ENCODE measurements at places on chromosomes 6 and 20.
A peak's percentile ranks its signal among the peaks of the same experiment; 100 is the strongest.

DNA sequence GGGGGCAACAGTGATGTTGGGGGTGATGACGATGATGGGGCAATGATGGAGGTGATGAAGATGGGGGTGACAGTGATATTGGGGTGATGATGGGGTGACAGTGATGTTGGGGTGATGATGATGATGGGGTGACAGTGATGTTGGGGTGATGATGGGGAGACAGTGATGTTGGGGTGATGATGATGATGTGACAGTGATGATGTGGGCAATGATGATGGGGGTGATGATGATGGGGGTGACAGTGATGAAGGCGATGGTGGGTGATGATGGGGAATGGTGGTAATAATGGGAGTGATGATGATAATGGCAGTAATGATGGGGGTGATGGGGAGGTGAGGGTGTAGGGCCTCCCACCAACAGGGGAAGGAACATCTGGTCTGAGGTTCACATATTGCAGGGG, 150.6 kb downstream of the ERMARD start:
- no peak for DNase-seq

GRCh38 chr6:109513571-109514071, 30.6 kb upstream of the ZBTB24 start:
- DNase-seq = no peak

DNA sequence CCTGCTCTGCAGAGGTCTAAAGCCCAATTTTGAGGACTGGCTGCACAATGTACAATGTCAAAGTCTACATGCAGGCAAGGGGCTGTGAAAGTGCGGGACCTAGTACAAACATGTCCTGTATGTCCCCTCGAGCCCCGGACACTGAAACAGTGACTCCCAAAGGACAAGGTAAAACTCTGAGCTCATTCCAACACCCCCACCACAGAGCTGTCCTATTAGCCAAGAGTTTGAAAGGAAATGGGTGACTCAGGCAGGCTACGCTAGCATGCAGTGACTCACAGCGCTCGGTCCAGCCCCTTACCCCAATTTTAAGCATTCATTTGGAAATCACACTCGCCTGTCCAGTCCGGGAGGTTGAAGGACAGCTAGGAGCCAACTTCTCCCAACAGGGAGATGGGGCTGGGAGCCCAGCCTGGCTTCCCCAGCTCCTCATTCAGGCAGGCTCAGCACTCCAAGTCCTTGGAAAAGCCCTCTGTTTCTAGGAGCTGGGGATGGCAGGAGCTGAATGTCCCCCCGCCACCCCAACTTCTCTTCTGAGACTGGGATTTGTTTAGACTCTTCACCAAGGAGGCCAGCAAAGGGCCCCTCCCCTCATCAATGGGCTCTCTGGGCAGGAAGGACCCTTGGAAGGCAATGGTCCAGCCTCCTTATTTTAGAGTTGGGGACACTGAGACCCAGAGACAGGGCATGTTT, 3.9 kb downstream of the SDC4 start:
- DNase-seq = no peak

DNA sequence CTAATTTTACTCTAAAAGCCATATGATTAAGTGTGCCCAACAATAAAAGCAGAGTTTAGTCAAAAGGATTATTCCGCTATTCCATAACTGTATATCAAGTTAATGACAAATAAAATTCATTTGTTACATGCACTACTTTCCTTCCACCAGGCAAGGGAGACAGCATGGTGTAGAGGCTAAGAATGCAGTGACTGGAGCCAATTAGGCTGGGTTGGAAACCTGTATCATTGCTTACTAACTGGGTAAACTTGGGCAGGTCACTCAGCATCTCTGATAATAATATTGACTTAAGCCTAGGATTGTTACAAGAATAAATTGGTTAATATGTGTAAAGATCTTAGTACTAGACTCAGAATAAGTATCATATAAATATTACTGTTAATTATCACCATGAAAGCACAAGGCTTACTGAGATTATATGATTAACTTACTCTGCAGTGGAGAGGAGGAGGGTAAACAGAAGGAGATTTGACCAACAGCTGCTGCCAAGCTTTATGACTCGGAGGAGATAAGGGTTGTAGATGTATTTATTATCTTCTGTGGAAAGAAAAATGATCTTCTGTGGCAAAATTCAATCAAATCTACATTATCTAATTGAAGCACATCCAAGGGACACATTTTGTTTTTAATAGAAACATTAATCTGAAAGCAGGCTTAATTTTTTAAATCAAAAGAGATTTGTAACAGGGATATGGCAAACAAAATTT, 1459.9 kb downstream of the GRIK2 start:
- DNase-seq = no peak

GRCh38 chr20:1362484-1362883, 30.4 kb downstream of the FKBP1A start:
- DNase-seq = no peak

GRCh38 chr6:170110201-170111140, 180.4 kb downstream of the DLL1 start:
- peak; percentile 13 for DNase-seq

GRCh38 chr20:45290677-45291355, 15.8 kb upstream of the RBPJL start:
- DNase-seq = peak; percentile 82

GRCh38 chr20:64167676-64168075, 3.4 kb downstream of the MYT1 start:
- DNase-seq = no peak

GRCh38 chr20:22159276-22159675, 425.1 kb downstream of the FOXA2 start:
- no peak for DNase-seq

DNA sequence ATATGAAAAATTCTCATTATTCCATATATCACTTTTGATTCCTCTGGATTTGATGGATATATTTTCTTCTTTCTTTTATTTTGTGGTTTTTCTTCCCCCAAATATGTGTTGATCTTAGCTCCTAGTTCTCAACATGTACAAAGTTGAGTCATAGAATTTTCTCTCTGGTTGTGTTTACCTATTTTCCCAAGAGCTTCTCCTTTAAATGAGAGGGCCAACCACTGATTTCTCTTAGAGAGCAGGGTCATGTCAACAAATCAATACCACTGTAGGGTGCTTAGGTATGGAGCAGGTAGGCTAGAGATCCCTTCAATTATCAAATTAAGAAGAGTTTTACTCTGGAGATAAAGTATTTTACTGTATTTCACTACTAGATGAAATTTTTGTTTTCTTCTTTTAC, 145.7 kb downstream of the BMP5 start:
- no peak for DNase-seq

GRCh38 chr6:142500250-142500786, 198.5 kb downstream of the ADGRG6 start:
- no peak for DNase-seq

DNA sequence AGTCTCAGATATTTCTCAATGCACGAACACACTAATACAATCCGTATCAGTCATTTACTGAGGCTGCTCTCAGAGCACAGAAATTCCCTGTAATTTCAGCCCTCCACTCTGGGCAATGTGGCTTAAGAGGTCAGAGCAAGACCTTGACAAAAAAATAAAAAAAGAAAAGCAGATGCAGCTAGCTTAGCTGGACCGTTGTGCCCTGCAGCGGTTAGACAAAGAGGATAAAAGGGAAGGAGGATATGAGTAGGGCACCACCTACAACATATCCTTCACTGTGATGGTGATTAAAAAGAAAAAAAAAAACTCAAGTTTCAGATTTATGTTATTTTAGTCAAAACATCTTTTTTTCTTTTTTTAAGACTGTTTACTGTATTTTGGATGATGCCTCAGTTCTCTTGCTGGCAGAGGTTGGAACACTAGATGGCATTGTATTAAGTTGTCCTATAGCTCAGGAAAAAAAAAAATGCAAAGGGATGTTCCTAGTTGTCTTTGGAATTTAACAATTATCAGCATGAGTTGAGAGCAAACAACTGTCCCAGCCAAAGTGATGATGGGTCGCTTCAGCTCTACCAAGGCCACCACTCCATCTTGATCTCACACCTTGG, 59.9 kb downstream of the ANKEF1 start:
- DNase-seq = no peak

GRCh38 chr6:169702840-169703246, 917 bp downstream of the C6orf120 start:
- DNase-seq = no peak

- DNase-seq = no peak
Measured at GRCh38 chr6:14217728-14218518, 100.4 kb downstream of the CD83 start.

GRCh38 chr6:5081182-5081581, 4.0 kb upstream of the PPP1R3G start:
- no peak for DNase-seq

DNA sequence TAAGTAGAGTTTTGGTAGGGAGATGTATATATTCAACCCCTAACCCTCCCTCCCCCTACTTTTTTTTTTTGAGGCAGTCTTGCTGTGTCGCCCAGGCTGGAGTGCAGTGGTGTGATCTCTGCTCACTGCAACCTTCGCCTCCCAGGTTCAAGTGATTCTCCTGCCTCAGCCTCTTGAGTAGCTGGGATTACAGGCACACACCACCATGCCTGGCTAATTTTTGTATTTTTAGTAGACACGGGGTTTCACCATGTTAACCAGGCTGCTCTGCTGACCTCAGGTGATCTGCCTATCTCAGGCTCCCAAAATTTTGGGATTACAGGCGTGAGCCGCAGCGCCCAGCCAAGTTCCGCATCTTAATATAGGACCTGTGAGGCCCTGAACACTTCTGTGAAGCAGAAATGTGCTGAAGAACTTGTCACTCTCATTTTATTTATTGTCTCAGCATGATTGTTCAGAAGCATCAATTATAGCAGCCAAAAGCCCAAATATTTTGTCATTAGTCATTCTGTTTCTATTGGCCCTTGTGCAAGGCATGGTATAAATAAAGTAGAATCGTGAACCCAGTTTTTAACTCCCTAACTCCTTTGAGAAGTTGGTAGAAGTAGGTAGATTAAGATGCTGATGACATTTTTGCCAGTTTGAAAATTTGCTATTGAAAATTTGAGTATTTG, 19.4 kb downstream of the DSTN start:
- DNase-seq = no peak

DNA sequence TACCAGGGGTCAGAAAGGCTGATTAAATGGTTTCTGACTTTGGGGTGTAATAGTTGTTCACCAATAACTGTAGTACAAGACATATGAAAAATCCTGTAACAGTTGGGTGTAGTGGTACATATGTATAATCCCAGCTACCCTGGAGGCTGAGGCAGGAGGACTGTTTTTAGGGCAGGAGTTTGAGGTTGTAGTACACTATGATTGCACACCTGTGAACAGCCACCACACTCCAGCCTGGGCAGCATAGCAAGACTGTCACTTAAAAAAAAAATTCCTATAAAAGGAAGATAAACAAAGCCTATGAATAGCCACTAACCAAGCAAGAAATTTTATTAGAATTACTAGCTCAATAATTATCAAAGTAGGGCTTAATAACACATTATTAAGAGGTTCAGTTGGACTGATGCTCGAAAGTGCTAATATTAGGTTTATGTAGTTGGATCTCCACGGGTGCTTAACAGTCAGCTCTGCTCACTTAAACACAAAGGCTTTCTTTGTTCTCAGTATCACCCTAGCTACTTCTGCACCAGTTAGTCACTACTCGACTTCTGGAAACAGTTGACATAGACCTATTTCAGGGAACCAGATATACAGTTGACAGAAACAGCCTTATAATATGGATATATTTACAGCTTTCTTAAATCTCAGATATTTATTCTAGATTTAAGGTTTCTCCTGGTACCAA, 113.0 kb downstream of the MTFR2 start:
- no peak for DNase-seq

GRCh38 chr6:166221040-166221439, 53.4 kb upstream of the TBXT start:
- DNase-seq = no peak

DNA sequence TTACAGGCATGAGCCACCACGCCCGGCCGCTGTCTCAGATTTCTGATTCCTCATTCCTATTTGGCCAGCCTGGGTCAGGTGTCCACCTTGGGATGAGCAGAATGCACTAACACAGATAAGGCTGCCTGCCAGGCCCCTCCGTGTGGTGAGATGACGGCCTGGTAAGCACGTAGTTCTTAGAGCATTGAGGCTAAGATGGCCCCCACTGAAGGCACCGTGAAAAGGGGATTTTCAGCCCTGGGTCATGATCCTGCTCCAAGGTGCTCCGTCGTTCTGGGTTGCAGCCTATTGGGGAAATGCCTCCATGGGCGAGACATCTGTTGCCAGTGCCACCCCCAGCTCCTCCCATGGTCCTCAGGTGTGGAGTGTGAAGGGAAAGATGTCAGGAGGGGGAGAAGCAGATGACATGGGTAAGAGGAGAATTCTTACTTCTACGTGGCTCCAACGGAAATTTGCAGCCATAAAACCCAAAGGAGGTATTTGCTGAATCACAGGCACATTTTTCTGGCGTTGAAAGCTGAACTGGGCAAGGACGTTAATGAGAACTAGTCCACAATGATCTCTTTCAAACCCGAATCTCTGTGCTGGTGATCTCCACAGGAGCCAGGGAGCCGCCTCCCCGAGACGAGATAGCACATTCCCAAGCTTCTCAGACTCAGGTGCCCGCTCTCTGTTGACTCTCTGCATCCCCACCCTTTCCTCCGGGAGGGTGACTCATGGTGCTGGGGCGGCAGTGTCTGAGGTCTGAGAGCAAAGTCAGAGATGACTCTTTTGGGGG, 34.0 kb upstream of the BMP6 start:
- DNase-seq = no peak

DNA sequence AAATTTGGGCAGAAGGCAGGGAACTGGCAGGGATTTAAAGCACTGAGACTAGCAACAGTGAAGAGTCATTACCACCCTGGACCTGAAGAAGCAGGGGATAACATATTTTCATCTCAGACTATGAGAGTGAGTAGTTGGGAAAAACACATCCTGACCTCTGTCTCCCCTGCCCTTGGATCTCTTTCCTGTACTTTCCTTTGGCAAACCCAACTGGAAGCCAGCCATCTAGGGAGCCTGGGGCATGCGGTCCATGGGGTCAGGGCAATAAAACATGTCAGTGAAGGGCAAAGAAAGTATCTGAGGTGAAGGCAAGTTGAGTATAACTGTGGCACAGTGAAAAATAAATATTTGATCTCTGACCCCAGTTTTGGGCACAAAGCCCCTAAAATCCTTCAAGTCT, 698.2 kb downstream of the DOK5 start:
- no peak for DNase-seq

DNA sequence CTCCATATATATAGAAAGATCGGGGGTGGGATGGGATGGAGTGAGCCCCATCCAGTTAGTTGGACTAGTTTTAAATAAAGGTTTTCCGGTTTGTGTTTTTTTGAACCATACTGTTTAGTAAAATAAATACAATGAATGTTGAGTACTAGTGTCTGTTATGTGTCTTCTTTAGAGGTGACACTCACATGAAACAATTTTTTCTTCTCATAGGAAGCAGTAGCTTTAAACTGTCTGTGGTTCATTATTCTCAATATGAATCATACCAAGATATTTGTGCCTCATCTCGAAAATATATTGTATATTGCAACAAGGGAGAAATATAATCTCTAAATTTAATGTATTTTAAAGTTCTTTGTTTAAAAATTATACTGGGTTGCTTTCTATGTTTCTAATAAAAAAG, 33.4 kb downstream of the HSF2 start:
- no peak for DNase-seq
